ENCODE measurements at places on chromosomes 6 and 20. TPM values are rescaled to one million over a fixed set of nuclear protein-coding genes. Genes with fewer than 3 reads are reported as not detected.

COL12A1 gene
- total RNA-seq, result 0.29 TPM

SIRPD gene
- total RNA-seq, result 1.1 TPM

ARHGAP40 gene
- total RNA-seq, result not detected

LKAAEAR1 gene
- total RNA-seq, result not detected

PI16 gene
- total RNA-seq, result not detected

CDH4 gene
- not detected for total RNA-seq

TTLL9 gene
- total RNA-seq, result 0.21 TPM

PLN gene
- total RNA-seq, result not detected

FILIP1 gene
- total RNA-seq, result 0.54 TPM

KAT14 gene
- total RNA-seq, result 15.3 TPM

TMEM74B gene
- not detected for total RNA-seq

FAM162B gene
- total RNA-seq, result not detected

PDSS2 gene
- total RNA-seq, result 10.1 TPM

CALHM4 gene
- total RNA-seq, result not detected

FBXO5 gene
- 35.6 TPM for total RNA-seq

CST2 gene
- not detected for total RNA-seq

NAPB gene
- total RNA-seq, result 6.6 TPM

RIMS4 gene
- 0.05 TPM for total RNA-seq

FLRT3 gene
- 0.11 TPM for total RNA-seq

MUC22 gene
- not detected for total RNA-seq

ZNF337 gene
- 9.0 TPM for total RNA-seq

TSHZ2 gene
- total RNA-seq, result 0.36 TPM

ZNF133 gene
- 9.8 TPM for total RNA-seq

VNN1 gene
- not detected for total RNA-seq

FOXA2 gene
- total RNA-seq, result not detected

ZKSCAN3 gene
- total RNA-seq, result 4.3 TPM

ARFGEF3 gene
- total RNA-seq, result 0.08 TPM

MUC21 gene
- not detected for total RNA-seq

NOX3 gene
- total RNA-seq, result not detected

PTPRT gene
- total RNA-seq, result 0.03 TPM

JAG1 gene
- total RNA-seq, result 3.2 TPM

EPPIN gene
- total RNA-seq, result not detected

TMEM200A gene
- 9.0 TPM for total RNA-seq

CNPY3 gene
- total RNA-seq, result 87.9 TPM

ZC2HC1B gene
- total RNA-seq, result 0.36 TPM

SEC23B gene
- total RNA-seq, result 66.0 TPM

BCLAF1 gene
- total RNA-seq, result 139 TPM

FKBP1C gene
- total RNA-seq, result 1.5 TPM

RTEL1 gene
- total RNA-seq, result 29.5 TPM

NRSN1 gene
- not detected for total RNA-seq

DAAM2 gene
- total RNA-seq, result not detected

PTCRA gene
- total RNA-seq, result 0.24 TPM

SLC17A9 gene
- total RNA-seq, result 60.2 TPM

VGLL2 gene
- not detected for total RNA-seq

MUCL3 gene
- 0.28 TPM for total RNA-seq

REM1 gene
- not detected for total RNA-seq

GUCA1A gene
- not detected for total RNA-seq

RBPJL gene
- not detected for total RNA-seq

HAO1 gene
- total RNA-seq, result not detected

CDKN1A gene
- 321 TPM for total RNA-seq

HTR1B gene
- not detected for total RNA-seq

SLC22A7 gene
- total RNA-seq, result not detected

All from GM12878 (cell line).